Mammary epithelial cell (primary cell): ENCODE measurements at places on chromosomes 6 and 20.
A peak's percentile ranks its signal among the peaks of the same experiment; 100 is the strongest.

DNA sequence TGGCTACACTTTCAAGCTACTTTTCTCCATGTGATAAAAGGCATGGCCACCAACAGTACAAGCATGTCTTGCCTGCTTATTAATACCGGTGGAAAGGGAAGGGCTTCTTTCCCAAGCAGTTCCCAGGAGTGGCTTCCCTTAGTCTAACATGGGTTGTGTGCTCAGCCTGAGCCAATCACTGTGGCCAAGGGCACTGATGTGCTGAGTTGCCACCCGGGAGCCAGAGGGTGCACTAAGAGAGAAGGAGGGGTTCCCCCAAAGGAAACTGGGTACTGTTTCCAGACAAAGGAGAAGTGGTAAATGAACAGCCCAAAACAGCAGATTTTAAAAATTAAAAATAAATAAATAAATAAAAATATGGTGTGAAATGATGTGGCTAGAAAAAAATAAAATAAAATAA, 68.5 kb downstream of the BANF2 start:
- no peak for DNase-seq

- no peak for DNase-seq
Observed at GRCh38 chr20:10781526-10781925, 107.7 kb upstream of the JAG1 start.

- DNase-seq = no peak
Observed at GRCh38 chr6:75524322-75524972, 30.8 kb upstream of the FILIP1 start.

- DNase-seq = peak; percentile 35
Observed at GRCh38 chr6:105087571-105088211, 92.1 kb downstream of the POPDC3 start.

GRCh38 chr20:43507150-43508080, at the start of gene L3MBTL1:
L3MBTL1 (plus strand) TSS chr20:43507697; CDS start chr20:43513504, 5,807 bp downstream.
- DNase-seq = peak; percentile 64

DNA sequence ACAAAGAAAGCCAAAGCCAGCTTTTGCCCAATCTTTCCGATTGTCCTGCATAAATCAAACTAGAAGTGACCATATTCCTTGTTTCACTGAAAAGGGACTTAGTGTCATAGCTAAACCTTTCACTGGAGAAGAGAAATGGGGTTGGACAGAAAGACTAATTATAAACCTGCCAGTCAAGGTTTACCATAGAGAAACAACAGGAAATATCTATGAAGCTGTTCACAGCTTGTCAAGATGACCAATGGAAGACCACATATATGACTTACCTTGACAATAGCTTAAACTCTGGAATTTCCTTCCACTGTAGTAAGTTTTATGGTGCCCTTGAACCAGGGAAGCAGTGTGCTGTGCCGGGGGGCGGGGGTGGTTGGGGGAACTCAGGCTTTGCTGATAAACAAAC, 107.7 kb upstream of the PHACTR1 start:
- DNase-seq = no peak

DNA sequence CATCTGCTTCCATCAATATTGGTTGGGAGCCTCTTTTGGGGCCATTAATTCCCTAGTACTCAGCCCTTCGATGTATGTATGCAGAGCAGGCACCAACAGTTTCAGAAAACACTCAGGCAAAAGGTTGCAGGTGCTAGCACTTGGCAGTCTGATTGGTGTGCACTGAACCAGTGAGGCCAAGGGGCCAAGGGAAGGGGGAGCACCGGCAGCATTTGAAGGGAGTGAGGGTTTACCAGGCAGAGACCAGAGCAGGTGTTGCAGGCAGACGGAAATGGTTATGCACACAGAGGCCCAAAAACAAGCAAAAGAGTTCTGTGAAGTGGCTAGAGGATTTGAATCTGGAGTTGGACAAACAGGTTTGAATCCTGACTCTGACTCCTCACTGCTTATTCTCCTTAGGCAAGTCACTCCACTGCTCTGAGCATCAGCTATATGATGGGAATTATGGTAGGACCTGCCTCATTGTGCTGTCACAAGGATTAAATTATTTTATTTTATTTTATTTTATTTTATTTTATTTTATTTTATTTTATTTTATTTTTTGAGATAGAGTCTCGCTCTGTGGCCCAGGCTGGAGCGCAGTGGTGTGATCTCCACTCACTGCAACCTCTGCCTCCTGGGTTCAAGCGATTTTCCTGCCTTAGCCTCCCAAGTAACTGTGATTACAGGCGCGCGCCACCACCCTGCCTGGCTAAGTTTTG, 58.1 kb upstream of the SHLD1 start:
- no peak for DNase-seq

- DNase-seq = no peak
Observed at GRCh38 chr6:156396068-156396771, 381.0 kb upstream of the ARID1B start.

- DNase-seq = no peak
Observed at GRCh38 chr20:50636601-50637540, 54.5 kb downstream of the RIPOR3 start.

DNA sequence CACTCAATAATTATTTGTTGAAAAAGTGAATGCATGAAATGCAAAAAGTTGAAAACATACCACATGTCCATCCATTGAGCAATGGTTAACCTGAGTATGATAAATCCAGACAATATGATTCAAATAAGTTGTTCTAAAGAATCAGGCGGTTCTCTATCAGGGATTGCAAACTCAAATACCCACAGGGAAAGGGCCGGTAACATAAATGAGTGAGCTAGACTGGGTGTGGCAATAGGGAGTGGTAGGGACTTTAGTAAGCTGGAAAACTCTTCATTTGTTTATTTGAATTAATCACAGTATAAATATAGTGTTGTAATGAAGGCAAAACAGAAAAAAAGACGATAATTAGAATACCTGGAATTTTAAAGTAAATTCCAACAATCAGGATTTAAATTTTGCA, 106.3 kb downstream of the BCAS1 start:
- DNase-seq = no peak

- no peak for DNase-seq
Observed at GRCh38 chr20:62723351-62723750, 14.7 kb downstream of the NTSR1 start.

GRCh38 chr6:33453393-33454008, 875 bp upstream of the ZBTB9 start:
- DNase-seq = peak; percentile 6

GRCh38 chr20:62177307-62177706, 5.5 kb upstream of the MTG2 start:
- no peak for DNase-seq

- no peak for DNase-seq
Observed at GRCh38 chr20:40080041-40080652, 608.9 kb downstream of the MAFB start.

- DNase-seq = peak; percentile 38
Observed at GRCh38 chr6:3359101-3359752, 97.6 kb downstream of the SLC22A23 start.

- DNase-seq = no peak
Observed at GRCh38 chr20:61922411-61922810, 143.3 kb downstream of the TAF4 start.

DNA sequence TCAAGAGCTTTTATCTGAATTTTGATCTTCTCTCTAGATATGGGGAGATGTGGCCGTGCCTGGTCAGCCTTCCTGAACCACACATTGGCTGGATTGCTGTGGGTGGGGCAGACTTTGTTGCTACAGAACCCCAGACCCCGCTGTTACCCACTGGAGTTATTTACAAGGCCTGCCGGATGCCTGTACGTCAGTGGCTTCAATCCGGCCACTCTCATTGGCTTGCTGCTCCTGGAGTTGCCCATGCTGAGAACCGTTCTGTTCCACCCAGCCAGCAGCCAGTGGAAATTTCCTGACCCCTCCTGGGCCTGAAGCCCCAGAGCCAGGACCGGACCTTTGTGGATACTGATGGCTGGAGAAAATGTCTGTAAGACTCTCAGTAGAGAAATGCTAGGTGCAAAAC, 101.9 kb downstream of the TFAP2C start:
- DNase-seq = no peak

DNA sequence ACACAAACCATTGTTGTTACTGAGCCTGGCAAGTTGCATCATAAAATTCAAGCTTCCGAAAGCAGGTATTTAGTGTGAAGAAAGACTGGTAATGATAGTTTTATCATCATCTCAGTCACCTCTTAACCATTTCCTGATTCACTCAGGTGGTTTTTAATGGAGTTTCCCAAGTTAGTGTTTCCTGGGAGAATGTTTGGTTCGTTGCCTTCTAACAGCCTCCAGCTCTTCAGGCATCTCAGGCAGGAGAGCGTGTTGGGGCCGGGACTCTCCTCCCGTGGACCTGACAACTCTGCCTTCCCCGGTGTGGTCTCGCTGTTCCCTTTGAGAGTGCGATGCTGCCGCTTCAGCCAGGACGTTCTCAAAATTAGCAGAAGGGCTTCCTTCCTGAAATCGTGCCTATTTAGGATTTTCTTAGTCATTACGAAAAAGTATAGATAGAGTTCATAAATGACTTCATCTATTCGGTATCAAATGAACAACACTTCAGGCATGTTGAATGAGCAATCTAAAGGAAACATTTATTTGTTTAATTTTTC, 105.0 kb upstream of the QKI start:
- peak; percentile 55 for DNase-seq

DNA sequence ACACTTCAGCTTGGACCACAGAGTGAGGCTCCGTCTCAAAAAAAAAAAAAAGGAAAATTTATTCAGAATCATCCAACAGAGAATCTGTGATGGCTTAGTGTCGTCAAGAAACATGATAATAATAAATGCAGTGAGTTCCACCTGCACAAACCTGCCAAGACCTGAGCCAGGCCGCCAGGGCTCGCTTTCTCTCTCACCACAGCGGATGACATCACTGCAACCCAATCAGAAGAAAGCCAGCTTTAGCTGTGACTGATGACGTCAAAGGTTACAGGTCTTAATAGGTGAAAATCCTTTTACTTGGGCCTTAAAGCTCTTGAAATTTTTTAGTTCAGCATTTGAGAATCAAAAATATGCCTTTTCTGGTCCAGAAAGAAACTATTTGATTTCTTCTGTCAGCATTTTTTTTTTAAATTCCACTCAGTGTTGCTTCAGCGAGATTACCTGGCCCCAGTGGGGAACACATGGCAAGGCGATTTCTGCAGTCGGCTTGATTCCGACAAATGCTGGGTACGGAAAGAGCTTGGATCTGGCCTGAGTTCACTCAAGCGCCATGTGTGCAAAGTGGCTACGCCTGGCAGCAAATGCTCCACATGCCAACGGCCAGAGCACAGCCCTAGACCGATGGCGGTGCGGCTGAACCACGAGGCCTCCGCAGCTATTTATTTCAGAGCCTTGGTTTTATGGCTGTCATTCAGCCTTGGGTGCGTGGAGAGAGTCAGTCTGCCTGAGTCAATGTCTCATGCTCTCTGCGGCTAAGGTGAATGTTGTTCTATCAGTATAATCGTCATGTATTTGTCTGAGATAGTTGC, 105.7 kb upstream of the QKI start:
- DNase-seq = no peak

GRCh38 chr6:14634072-14634471, 516.5 kb downstream of the CD83 start:
- no peak for DNase-seq

GRCh38 chr6:158467923-158468322, 92.0 kb upstream of the TMEM181 start:
- no peak for DNase-seq

- DNase-seq = no peak
Observed at GRCh38 chr20:17377231-17377630, 150.4 kb downstream of the PCSK2 start.
